Cerebellar cortex (tissue), 1 donor: ENCODE measurements at places on chromosomes 5 and 9.
A peak's percentile ranks its signal among the peaks of the same experiment; 100 is the strongest.

- DNase-seq, result no peak
Measured at GRCh38 chr5:107969847-107970246, 299.1 kb upstream of the EFNA5 start.

DNA sequence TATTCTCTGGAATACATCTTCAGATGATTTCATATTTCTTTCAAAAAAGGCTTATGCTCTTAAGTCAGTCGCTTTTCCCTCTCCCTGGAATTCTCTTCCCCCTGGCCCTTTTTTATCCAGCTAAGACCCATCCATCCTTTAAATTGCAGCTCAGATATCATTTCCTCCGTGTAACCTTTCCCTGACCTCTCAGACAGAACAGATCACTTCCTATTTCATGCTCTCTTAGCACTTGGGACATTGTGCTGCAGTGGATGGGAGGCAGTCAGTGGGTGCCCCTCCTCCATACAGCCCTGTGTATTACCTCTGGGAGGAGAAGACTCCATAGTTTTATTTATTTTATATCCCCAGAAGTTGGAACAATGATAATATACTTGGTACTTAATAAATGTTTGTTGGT lies 423.4 kb downstream of the ISL1 start:
- DNase-seq, result no peak

GRCh38 chr5:160467555-160468362 lies 46.1 kb downstream of the PTTG1 start:
- DNase-seq, result no peak

DNA sequence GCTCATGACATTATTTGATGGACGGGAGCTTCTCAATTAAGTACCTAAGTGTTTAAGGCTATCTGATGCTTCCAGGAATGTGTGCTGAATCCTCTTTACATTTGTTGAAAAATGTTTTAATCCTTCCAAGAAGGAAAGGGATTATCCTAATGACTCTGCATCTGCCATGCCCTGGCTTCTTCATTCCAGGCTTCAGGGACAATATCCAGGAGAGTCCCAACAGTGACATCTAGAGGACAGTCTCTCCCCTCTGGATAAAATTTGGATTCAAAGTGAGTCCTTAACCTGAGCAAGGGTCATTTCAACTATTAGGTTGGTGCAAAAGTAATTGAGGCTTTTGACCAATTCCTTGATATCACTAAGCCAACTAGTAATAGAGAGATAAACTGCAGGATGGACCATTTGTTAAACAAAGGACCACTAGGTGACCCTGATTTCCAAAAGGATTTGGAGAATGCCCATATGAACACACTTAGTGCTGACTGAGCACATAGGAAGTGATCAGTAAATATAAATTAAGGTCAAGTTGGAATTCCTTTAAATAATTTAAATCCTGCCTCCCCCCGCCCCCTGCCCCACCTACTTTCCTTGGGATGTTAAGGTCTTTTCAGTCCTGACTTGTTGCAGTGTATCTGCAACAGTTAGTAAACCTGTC lies 19.1 kb downstream of the TNFSF8 start:
- peak; percentile 74 for DNase-seq

- DNase-seq, result no peak
Measured at GRCh38 chr9:133932181-133932580, 59.9 kb downstream of the VAV2 start.

DNA sequence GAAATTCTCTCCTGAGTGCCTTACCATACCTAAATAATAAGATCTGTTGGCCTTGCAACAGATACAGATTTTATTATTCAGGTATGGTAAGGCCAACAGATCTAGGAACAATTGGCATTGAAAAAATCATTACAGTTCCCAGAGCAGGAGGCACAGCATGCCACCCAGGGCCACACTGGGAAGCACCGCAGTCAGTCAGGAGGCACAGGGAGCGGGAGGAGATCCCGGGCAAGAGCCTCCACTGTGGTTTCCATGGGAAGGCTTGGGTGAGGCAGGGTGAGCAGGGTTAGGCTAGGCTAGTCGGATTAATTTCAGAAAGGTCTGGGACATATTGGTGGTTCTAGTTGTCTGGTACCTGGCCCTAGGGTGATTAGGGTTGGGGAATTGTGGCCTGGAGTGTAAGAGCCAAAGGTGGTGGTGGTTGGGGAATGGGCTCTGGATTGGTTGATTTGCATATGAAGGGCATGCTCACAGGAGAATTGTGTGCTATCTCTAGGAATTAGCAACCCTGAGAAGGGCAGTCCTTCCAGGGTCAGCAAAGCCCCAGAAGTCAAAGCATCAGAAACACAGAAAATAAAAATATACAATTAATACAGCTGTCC lies 111.4 kb downstream of the PDE8B start:
- DNase-seq, result no peak

DNA sequence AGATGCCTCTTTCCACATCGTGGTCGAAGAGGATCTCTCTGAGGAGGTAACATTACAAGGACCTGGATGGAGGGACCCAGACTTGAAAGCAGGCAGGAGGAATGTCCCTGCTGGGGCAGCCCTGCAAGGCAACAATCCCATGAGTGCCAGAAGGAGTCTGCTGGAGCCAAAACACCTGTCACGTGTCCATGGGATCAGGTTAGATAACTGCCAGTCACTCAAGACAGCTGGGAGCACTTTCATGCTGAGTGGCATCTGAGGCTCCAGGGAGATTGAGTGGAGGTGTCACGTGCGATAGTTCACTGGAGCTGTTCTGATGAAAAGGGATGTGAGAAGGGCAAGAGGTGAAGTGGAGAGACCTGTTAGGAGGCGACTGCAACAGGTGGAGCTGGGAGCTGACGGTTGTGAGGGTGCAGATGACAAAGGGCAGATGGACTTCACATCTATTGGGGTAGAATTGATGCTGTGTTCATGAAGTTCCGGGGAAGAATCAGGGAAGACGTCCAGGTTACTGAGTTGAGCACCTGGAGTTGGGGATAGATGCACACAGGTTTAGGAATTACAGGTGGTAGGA lies 68.4 kb downstream of the ICE1 start:
- DNase-seq, result peak; percentile 14

DNA sequence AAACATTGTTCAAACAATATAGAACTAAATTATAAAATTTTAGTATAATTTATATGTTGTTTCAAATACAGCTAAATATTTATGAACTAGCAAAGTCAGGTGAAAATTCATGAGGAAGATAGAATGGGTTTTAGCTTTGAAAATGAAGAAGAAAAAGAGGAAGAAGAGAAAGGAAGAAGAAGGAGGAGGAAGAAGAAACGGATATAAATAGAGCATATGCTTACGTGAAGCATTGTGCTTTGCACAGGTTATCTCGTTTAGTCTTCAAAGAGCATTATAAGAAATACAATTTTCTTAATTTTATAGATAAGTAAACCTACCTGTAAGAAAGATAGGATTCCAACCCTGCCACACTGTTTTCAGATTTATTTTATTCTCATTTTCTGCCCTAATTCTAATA lies 620.6 kb upstream of the DAB2 start:
- no peak for DNase-seq

DNA sequence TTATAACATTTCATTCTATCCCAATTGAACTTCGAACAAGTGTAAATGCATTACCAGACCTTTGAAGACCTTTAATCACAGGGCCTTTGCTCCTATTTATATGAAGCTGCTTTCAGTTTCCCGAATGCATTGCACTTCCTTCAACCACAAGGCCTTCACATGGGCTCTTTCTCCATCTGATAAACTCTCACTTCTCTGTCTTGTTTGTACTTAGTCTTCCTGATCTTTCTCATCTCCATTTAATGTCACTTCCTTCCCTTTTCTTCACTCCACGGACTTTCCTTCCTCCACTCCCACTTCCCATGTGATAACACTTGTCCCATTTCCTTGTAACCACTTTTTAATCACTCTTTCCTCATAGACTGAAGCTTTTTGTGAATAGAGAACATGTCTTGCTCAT lies 74.3 kb upstream of the TNC start:
- DNase-seq, result no peak

DNA sequence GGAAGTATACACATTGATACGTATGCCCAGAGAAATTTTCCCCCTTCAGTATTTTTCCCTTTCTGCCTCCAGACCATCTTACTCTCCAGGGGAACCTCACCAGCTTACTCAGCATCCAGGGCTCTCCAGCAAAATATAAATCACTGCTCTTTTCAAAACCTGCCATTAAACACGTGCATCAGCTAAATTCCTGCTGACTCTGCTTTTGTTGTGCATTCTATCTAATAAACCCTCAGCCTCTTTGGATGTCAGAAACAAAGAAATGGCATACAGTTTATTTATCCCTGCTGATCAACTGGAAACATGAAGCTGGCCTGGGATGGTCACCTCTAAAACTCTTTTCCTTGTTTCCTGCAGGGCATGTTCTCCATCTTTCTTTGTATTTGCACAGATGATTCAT lies 126.8 kb downstream of the TRPM3 start:
- DNase-seq, result no peak

DNA sequence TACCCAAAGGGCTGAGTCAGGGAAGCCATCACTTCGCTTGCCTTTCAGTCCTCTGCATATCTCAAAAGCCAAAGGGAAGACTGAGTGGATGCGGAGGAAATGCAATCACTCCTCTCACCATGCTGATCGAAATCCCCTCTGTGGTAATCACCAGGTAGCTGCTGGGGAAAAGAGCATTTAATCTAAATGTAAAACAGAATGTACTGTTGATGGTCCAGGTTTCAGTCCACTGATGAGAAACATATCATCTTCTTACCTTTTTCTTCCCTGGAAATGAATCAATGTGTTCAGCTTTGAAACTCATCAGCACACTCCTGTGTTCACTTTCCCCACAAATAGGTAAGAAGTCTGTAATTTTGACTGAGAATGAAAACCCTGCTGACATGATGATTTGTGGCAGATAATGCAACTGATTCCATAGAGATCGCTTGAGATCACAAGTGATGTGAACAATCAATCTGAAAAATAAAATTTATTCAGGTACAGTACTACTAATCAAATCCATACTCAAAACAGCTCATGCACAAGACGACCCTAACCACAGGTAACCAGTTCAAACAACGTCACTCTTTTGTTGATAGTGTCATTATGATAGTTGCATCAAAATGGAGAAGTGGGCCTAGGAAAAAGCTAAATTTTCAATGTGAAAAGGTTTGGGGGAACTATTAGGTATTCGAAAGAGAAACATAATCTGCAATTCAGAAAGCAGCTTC lies 454.0 kb upstream of the RGMB start:
- no peak for DNase-seq

DNA sequence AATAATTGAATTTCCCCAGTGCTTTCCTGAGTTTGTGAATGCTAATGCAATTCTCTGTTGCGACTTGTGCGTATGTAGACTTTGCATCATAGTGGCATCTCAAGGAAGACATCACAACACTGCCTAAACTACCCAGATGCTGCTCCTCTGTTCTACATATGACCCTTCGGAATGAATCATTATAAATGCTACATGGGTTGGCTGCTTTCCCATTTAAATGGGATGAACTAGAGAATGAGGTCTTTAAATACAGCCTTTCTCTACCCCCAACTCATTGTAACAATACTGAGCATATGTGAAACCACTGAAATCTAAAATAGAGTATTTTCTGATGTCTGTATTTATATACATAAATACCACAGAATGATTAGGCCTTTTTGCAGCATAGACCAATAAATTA lies 136.6 kb upstream of the ICE1 start:
- DNase-seq, result no peak

- no peak for DNase-seq
Measured at GRCh38 chr5:107403228-107403953, 267.3 kb downstream of the EFNA5 start.

DNA sequence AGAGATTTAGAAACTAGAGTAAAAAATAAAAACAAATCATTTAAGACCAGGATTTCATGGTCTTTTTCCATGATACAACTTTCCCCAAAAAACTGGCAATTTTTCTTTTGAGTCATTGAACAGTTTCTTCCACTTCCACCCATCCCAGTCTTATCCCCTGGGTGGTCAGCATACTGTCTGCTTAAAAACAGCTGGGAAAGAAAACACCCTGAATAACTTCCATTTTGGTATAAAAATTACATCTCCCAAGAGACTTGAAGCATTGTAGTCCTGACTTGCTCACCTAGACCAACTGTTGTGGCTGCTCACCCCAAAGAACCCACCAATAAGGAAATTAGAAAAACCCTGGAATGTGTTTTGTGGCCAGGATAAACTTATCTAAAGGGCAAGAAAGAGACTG lies 731.3 kb downstream of the NR2F1-AS1 start:
- DNase-seq, result no peak

- no peak for DNase-seq
Measured at GRCh38 chr5:150710165-150710564, 9.3 kb upstream of the RBM22 start.

DNA sequence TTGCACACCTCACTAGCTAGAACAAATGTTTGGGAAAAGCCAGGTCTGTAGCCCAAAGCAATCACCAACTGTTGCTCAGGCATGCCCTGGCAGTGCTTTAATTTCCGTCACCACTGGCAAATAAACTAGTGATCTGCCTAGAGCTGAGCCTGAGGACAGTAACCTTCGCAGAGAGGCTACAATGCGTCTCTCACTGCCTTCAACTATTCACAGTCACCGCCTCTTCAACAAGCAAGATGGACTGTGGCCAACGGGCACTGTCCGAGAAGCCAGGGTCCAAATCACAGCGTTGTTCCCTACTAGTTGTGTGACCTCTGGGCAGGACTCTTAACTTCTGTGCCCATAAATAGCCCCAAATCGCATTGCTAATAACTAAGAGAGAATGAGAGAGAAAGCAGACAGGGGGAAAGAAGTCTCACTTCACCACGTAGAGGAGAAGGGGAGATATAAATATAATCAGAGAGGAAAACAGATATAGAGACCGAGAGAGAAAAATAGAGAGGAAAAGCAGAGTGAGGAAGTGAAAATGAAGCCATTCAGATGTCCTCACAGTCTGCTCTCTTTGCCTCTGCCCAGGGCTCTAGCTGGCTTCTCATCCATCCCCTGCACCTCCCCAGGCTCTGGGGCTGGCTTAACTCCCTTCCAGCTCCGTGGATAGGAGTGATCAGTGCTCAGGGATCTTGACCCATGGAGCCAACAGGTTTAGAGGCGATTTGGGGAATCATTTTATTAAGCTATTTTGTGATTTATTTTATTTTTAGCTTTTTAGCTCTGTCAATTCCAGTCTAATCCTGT lies 157.9 kb downstream of the ZDHHC21 start:
- no peak for DNase-seq

DNA sequence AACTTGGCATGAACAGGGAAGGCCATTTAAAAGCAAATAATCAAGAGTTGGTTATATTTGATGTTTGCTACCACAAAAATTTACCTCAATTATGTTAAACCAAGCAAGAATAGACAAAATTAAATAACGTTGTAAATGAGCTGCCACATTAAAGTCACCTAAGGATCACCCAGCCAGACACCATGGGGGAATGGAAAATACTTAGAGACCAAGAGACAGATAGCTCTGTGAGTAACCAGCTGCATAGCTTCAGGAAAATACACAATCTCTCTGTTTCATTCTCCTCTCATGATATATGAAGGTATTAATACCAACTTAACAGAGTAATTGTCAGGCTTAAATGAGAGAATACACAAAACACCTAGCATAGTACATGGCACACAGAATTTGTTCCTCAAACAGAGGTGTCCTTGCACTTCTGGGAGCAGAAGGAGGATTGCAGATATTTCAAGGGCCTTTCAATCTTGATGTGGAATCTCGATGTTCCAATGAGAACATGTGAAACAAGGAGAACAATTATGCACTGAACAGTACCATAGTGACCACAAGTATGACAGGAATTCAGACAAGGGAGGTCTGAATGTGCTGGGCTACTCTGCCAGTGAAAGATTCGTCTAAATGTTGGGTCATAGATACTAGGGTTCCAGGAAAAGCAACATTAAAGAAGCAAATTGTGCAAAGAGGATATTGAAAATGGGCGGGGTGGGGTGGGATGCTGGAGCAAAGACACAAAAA lies 18.6 kb downstream of the JAKMIP2 start:
- DNase-seq, result no peak
